ENCODE measurements at places on chromosomes 2 and 18.

- DNase-seq = no peak
Measured at GRCh38 chr2:127661949-127662510, 13.3 kb downstream of the LIMS2 start.

DNA sequence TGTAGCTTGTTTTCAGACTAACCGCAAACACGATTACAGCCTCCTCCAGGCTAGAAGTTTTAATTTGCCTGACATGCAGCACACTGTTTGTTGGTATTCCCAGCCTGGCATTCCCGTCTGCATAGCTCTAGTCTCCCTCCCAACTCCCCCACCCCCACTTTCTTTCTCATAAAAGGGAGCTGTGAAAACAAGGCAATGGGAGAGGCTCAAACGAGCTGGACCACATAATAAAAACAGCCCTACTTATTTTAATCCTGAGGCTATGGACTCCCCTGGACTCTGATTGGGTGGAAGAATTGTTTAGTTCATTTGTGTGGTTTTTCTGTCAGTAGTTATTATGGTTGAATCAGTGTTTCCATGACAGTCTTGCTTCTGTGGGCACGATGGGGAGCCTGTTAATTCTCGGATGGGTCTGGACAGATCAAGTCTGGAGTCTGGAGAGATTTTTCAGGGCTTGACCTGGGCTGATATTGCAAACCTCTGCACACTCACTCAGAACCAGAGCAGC, 1.2 kb downstream of the STON1 start:
- DNase-seq = peak; percentile 62

DNA sequence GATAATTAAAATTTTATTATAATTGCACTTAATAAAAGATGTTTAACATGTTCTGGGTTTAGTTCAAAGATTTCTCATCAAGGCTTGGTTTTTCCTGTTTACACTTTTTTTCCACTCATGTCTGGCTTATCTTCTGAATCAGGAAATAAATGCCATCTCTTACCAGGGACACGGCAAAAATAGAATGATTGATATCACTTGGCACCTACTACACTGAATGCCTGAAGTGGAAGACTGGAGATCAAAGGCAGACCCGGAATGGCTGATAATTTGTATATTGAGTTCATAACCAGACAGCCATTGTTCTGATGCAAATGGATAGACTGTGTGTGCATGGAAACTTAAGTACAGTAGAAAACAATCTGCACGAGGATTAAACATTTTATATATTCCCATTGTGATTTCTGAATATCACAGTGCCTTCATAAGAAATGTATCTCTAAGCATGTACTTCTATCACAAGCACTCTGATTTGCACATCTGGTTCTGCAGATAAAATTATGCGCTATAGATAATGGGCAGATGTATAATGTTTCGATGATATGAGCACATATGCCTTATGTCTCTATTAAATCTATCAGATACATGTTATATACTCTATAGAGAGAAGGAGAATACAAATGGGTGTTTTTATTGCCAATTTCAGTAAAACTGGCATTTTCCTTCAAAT, 304.8 kb downstream of the RND3 start:
- no peak for DNase-seq

DNA sequence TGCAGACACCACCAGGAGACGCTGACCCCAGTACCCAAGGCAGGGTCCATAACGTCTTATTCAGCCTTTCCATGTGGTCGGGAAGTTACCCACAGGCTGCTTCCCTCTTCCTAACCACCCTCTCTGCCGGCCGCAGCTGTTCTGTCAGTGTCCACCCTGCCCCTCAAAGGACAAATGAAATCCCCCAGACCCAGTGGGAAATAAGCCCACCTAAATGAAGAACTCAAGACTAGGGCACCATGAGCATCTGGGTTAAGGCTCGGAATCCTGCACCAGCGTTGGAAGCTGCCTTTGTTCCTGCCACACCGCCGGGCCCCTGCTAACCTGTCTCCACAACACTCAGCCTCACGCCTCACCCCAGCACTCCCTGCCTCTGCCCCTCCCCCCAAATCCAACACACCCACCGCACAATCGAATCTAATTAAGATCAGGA, 21.7 kb downstream of the BCL11A start:
- no peak for DNase-seq

DNA sequence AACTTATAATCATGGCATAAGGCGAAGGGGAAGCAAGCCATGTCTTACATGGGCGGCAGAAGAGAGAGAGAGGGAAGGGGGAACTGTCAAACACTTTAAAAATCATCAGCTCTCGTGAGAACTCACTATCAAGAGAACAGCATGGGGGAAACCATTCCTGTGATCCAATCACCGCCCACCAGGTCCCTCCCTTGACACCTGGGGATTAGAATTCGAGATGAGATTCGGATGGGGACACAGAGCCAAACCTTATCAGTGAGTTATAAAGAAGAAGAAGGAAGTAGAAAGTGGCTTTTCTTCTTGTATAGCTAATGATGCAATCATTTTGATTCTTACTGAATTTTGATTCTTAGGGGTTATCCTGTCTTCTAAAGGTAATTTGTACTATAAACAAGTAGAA, 51.4 kb downstream of the SMCHD1 start:
- no peak for DNase-seq

GRCh38 chr2:231411831-231412617, 16.5 kb downstream of the B3GNT7 start:
- DNase-seq = peak; percentile 72

- peak; percentile 94 for DNase-seq
Measured at GRCh38 chr2:19124135-19124534, 234.3 kb downstream of the OSR1 start.

GRCh38 chr2:227774011-227774624, 28.4 kb downstream of the SCYGR8 start:
- no peak for DNase-seq

- DNase-seq = peak; percentile 62
Measured at GRCh38 chr2:54122171-54122935, 6.9 kb downstream of the ACYP2 start.

Measured in fibroblast of lung (primary cell).